ENCODE measurements at places on chromosomes 13 and 19. TPM values are rescaled to one million over a fixed set of nuclear protein-coding genes. Genes with fewer than 3 reads are reported as not detected.

Gene IGFL2
- not detected for total RNA-seq

Gene RUBCNL
- total RNA-seq: 1.2 TPM

Gene EBI3
- 1.1 TPM for total RNA-seq

Gene POGLUT2
- 7.1 TPM for total RNA-seq

Gene ADM5
- total RNA-seq: 1.4 TPM

Gene ZNF284
- total RNA-seq: 2.5 TPM

Gene FFAR1
- not detected for total RNA-seq

Gene PRR20A
- not detected for total RNA-seq

GRCh38 chr19:3167533-3168272 is 10.9 kb upstream of the S1PR4 start:
- DNase-seq: no peak

GRCh38 chr13:41720839-41721561 is 239.9 kb downstream of the VWA8 start:
- no peak for DNase-seq

DNA sequence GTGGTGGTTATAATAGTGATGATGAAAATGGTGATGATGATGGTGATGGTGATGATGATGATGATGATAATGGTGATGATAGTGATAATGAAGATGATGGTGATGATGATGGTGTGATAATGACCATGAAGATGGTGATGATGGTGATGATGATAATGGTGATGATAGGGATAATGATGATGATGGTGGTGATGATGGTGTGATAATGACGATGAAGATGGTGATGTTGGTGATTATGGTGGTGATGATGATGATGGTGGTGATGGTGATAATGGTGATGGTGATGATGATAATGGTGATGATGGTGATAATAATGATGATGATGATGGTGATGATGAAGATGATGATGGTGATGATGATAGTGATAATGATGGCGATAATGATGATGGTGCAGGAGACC is 1.6 kb downstream of the ADGRE1 start:
- DNase-seq: no peak

- peak; percentile 97 for DNase-seq
Measured at GRCh38 chr19:13850910-13851733, 25.8 kb upstream of the NANOS3 start.

- DNase-seq: no peak
Measured at GRCh38 chr13:28582892-28583240, 76.1 kb upstream of the POMP start.

DNA sequence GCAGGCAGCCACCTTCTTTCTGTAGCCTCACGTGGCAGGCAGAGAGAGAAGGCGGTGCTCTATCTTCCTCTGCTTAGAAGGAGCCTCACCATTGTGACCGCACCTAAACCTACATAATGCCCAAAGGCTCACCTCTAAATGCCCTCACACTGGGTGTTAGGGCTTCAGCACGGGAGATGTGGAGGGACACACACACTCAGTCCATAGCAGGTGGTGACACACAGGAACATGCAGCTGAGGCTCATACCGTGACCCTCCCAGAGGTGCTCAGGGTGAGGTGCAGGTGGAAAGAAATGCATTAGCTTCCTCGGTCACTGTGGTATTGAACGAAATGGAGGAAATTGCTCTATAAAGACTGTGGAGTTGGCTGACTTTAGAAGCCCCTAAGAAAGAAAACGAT is 37.7 kb upstream of the TUBGCP3 start:
- no peak for DNase-seq

DNA sequence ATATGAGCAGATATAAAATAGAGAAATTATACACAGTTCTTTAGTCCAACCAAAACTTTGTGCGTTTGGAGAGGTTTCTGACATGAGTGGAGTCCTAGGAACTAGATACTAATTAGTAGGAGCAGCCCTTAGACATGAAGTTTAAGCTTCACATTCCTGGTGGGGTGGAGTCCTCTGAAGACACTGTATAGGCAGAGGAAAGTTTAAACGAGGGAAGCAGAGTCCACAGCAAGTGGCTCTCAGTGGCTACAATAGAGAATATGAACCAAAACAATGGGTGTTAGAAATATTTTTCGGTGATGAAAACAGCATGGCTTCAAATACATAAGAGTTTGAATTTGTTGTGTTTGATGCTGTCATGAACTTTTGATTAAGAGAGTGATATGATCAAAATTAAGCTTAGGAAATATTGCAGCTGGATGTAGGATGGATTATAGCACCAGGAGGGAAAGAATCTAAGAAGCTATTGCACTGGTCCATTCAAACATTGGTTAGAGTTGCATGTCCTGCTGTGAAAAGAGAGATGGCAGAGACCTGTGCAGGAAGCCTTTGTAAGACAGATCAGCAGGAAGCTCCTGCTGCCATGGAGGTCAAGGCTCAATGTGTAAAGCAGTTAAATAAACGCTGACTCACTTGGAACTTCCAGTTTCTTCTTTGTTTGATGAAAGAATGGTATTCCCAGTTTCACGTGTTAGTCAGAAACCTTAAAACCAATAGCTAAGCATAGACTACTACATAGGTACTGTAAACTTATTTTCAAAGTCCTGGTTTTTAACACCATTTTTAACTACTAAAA is 175.2 kb downstream of the TDRD3 start:
- DNase-seq: no peak

- DNase-seq: no peak
Measured at GRCh38 chr19:14821937-14822336, 13.0 kb downstream of the OR7A5 start.
